Fibroblast of skin of scalp (primary cell): ENCODE measurements at places on chromosomes 4 and X.

GRCh38 chrX:82732861-82733260, 775.2 kb upstream of the POU3F4 start:
- no peak for DNase-seq

- no peak for DNase-seq
These were observed 7.1 kb downstream of the OFD1 start for GRCh38 chrX:13741695-13742094.

GRCh38 chrX:19627081-19627480, 111.8 kb upstream of the MAP3K15 start:
- DNase-seq, result no peak

GRCh38 chr4:119135721-119136121, at the start of gene MYOZ2:
TSS of gene MYOZ2 (plus strand) at chr4:119135832. CDS start at chr4:119136526, 694 bp downstream.
- peak; percentile 29 for DNase-seq

DNA sequence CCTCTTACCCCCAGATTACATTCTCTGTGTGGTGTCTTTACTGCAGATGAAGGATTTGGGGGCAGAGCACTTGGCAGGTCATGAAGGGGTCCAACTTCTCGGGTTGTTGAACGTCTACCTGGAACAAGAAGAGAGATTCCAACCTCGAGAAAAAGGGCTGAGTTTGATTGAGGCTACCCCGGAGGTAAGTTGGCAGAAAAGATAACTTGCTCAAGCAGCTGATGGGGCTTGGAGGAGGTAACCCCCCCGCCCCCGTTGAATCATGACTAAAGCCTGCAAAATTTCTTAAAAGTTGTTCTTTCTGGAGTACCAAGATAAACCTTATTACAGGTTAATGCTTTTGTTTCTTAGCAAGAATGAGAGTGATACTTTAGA, 1.5 kb downstream of the CCNG2 start:
- peak; percentile 28 for DNase-seq

- DNase-seq, result no peak
These were observed 19.5 kb downstream of the SAT1 start for GRCh38 chrX:23802431-23802830.

- DNase-seq, result peak; percentile 4
These were observed 22.2 kb downstream of the HELT start for GRCh38 chr4:185040523-185040922.

- DNase-seq, result no peak
These were observed 97.8 kb downstream of the LUZP4 start for GRCh38 chrX:115387327-115387726.
